ENCODE measurements at places on chromosomes 12 and 14. TPM values are rescaled to one million over a fixed set of nuclear protein-coding genes. Genes with fewer than 3 reads are reported as not detected.

- DNase-seq, result peak; percentile 82
- peak overlapping the region; percentile 94 for H3K27ac ChIP-seq
- peaks cover 39% of the 10 kb centered on the region for H3K4me1 ChIP-seq
Measured at GRCh38 chr14:70640938-70641547, 673 bp upstream of the TTC9 start.

- H3K4me3 ChIP-seq, result no peak overlapping the region
- H3K27me3 ChIP-seq, result peaks cover under 1% of the 10 kb centered on the region
- no peak overlapping the region for H3K27ac ChIP-seq
- no peaks in the 10 kb centered on the region for H3K36me3 ChIP-seq
- no peak for DNase-seq
- no peaks in the 10 kb centered on the region for H3K4me1 ChIP-seq
Measured at GRCh38 chr14:100580316-100581227, 6.6 kb downstream of the BEGAIN start.

DNA sequence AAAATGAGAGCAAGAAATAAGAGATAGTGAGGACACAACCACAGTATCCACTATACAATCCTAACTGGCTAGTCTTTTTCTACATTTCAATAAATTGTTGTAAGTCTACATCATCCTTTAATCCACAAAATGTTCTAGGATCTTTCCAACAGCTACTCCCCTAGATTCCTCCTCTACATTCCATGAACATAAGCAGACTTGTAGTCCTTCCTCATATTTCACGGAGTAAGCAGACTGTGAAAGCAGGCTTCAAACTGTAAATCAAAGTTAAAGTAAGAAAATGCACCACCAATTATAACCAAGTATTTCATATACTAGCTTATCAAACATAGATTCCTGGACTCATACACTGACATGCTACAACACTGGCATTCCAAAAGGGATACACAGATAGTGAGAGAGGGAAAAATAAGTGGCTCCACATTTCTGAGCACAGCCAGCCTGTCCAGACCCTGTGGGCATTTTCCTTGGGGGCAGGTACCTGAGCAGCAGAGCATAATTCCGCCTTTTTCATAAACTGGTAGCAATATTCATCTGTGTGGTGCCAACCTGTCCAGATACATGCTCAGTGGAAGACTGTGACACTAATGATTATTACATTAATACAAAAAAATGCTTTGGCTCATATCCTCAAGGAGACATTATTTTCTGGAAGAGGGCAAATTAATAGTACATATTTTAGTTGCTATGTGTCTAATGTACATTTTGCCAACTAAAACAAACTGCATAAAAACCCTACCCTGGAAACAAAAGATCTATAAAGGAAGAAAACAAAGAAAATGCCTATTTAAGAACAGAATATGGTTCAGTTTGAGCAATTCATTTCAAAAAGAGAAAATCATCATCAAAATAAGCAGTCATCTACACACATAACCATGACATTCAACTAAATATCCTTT, 113.3 kb upstream of the FSCB start:
- no peaks in the 10 kb centered on the region for H3K36me3 ChIP-seq
- no peak for DNase-seq
- H3K27ac ChIP-seq, result no peak overlapping the region
- no peaks in the 10 kb centered on the region for H3K4me1 ChIP-seq
- no peak overlapping the region for H3K4me3 ChIP-seq

GRCh38 chr14:54349713-54350112, 47.1 kb upstream of the CDKN3 start:
- H3K4me1 ChIP-seq, result peaks cover 2% of the 10 kb centered on the region
- peaks cover 20% of the 10 kb centered on the region for H3K27me3 ChIP-seq
- no peak for DNase-seq
- no peaks in the 10 kb centered on the region for H3K36me3 ChIP-seq

DNA sequence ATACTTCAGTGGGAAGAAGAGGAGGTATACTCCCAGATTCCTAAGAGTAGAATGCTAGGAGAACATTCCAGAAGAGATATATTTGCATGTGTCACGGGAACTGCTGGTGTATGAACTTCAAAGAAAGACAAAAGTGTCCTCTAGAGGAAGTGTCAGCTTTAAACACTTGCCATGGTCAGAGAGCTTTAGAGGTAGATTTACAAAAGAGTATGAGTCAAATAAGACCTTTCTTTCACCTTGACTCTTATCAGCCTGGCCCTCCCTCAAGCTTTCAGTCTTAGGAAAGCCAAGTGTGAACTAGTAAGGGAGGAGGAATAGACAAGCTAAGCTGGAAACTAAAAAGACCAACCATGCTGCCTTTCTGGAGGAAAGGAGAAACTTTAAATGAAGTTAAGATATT, 34.7 kb downstream of the COX8C start:
- no peak overlapping the region for H3K4me3 ChIP-seq
- no peaks in the 10 kb centered on the region for H3K4me1 ChIP-seq
- no peaks in the 10 kb centered on the region for H3K36me3 ChIP-seq
- H3K27ac ChIP-seq, result no peak overlapping the region
- peaks cover 23% of the 10 kb centered on the region for H3K27me3 ChIP-seq
- DNase-seq, result no peak

DNA sequence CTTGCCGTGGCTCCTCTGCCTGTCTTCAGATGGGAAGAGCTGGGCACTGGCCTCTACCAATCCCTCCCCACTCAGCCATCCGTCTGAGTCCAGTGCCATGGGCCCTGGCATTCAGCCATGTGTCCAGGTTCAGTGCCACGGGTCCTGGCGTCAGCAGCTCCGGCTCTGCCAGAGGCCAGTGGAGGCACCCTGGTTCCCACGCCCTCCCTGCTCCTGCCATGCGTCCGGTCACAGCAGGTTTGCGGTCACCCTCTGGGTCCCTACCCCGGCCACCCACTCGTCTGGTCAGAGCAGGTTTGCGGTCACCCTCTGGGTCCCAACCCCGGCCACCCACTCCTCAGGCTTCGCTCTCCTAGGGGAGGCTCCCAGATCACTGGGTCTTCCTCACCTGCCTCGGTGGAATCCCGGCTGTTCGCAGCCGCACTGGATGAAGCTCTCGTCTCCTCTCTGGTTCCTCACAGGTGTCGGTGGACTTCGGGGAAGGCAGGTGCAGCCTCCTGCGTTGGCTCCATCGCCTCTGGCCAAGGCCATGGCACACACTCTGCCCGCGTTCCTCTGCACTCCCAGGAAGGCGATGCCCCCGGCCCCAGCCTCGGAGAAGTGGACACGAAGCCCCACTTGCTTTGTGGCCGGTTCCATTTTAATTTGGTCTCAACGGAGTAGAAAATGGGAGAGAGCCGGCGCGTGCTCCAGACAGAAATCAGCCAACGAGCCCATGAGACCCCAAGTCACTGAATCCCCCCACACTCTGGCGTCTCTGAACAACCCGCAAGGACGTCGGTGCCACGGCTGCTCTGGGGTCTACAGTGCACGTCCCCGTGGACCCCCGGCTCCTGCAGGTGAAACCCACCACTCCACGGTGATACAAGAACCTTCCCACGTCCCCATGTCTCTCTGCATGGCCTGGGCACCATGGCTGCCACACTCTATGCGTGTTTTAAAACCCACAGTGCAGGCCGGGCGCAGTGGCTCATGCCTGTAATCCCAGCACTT, 47.8 kb upstream of the FBRSL1 start:
- H3K27ac ChIP-seq, result no peak overlapping the region
- peaks cover 36% of the 10 kb centered on the region for H3K4me1 ChIP-seq
- H3K36me3 ChIP-seq, result peaks cover 5% of the 10 kb centered on the region
- no peaks in the 10 kb centered on the region for H3K27me3 ChIP-seq
- DNase-seq, result no peak

- DNase-seq, result no peak
- no peak overlapping the region for H3K27ac ChIP-seq
- H3K4me3 ChIP-seq, result no peak overlapping the region
- no peaks in the 10 kb centered on the region for H3K27me3 ChIP-seq
Measured at GRCh38 chr12:131153956-131154355, 200.2 kb downstream of the ADGRD1 start.

DNA sequence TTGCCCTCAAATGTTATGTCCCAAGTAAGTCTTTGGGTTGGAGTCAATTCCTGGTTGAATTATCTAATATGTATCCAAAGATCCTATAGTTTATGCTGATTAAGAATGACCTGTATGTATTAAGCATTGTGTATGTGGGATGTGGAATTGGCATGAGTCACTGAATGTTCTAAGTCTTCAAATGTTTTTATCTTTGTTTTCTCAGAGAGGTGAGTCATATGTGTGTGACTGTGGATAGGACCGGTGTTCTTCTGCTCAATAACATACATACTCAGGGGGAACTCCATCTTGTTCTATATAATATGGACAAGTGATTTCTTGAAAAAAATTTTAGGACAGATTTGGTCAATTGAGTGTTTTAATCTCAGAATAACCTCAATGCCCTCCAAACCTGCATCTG, 57.9 kb downstream of the NAV3 start:
- H3K27ac ChIP-seq, result no peak overlapping the region
- no peak overlapping the region for H3K4me3 ChIP-seq
- H3K4me1 ChIP-seq, result no peaks in the 10 kb centered on the region
- no peak for DNase-seq

DNA sequence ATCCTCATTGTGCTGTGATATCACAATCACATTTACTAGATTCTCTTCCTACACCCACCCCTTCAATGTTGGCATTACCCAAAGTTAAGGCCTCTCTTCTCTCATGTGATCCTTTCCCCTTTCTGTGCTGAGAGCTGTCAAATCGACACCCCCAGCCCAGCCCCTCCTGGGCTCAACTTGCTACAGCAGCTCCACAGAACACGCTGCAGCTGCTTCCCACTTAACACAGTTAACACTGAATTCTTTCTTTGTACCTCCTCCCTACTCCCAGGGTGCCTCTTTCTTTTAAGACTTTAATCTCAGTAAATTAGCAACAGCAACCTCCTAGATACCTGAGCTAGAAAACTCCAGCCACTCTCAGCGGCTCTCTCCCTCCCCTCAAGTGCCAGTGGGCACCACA, 17.8 kb downstream of the SPTB start:
- H3K4me1 ChIP-seq, result no peaks in the 10 kb centered on the region
- no peak overlapping the region for H3K4me3 ChIP-seq
- no peaks in the 10 kb centered on the region for H3K36me3 ChIP-seq
- H3K27ac ChIP-seq, result no peak overlapping the region

The GPR84 gene
- 1.5 TPM for total RNA-seq

The RNASE7 gene
- not detected for total RNA-seq

The SLC16A7 gene
- total RNA-seq, result 43.7 TPM

The DACT1 gene
- 3.3 TPM for total RNA-seq

The ARHGDIB gene
- 452 TPM for total RNA-seq

The SCN8A gene
- total RNA-seq, result 0.38 TPM

The EML5 gene
- 0.66 TPM for total RNA-seq
